Lower lobe of right lung (tissue), 2 donors: ENCODE measurements at places on chromosomes 2 and 18. TPM values are rescaled to one million over a fixed set of nuclear protein-coding genes. Genes with fewer than 3 reads are reported as not detected.

The SRD5A2 gene
- 1.2 TPM for total RNA-seq

DNA sequence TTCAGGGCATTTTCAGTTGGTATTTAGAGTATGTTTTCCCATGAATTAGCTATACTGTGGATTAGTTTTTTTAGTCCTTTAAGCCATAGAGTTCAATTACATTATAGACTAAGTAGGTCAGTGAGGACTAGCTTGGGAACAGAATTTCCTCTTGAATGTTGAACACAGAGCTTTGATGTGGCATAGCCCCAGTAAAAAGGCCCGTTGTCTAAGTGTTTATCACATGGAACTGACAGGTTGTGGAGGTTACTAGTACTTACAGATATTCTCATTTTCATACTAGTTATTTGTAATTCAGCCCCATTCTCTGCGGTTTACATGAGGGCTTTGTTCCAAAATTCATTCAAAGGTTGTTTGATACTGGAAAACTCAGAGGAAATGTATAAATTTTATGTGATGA, 6.2 kb downstream of the INSIG2 start:
- H3K27ac ChIP-seq, result no peak overlapping the region
- H3K4me3 ChIP-seq, result no peak overlapping the region
- no peaks in the 10 kb centered on the region for H3K27me3 ChIP-seq
- no peak for DNase-seq
- H3K4me1 ChIP-seq, result peaks cover 39% of the 10 kb centered on the region

DNA sequence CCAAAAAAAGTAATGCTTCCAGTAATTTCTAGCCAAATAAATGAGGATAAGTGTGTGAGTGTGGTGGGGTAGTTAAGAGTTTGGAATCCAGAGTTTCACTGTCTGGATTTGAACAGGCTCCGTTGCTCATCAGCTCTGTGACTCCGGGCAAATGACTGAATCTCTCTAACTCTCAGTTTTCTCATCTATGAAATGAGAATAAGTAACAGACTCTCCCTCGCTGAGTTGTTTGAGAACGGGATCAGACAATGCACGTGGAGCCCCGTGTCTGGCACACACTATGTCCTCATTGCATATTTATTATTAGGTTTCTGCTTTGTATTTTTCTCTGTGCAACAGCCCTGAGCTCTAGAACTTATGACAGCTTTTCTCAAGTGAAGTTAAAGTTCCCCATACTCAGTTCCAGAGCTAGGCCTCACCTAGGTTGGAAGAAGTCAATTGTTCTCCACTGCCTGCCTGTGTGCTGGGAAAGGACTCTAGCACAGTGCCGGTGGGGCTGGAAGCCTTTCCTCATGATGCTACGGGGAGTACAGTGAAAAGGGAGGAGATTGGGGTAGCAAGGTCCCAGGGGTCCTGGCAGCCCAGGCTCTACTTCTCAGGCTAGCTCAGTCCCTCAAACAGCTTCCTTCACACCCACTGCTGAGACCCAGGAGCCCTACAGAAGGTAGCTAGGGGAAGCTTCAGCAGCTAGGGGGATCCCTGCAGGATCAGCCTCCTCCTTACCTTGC, 1.7 kb upstream of the ICOS start:
- H3K27ac ChIP-seq, result no peak overlapping the region
- no peaks in the 10 kb centered on the region for H3K27me3 ChIP-seq
- H3K4me1 ChIP-seq, result no peaks in the 10 kb centered on the region
- DNase-seq, result no peak

DNA sequence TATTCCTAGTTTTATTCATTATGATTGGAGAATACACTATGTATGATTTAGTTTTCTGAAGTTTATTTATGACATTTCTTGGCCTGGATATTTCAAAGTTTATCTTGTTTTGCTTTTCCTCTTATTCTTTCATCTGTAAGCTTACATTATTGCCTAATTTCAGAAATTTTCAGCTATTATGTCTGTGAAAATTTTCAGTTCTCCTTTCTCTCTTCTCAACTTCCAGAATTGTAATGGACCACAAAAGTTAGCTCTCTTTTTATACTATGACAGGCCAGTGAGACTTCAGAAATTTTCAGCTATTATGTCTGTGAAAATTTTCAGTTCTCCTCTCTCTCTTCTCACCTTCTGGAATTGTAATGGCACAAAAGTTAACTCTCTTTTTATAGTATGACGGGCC, 97.2 kb upstream of the SCN7A start:
- H3K27ac ChIP-seq, result no peak overlapping the region
- H3K27me3 ChIP-seq, result no peaks in the 10 kb centered on the region
- DNase-seq, result no peak
- H3K4me3 ChIP-seq, result no peak overlapping the region
- H3K36me3 ChIP-seq, result no peaks in the 10 kb centered on the region
- H3K4me1 ChIP-seq, result no peaks in the 10 kb centered on the region

GRCh38 chr2:54081574-54081973, 33.8 kb upstream of the ACYP2 start:
- no peak overlapping the region for H3K4me3 ChIP-seq
- DNase-seq, result no peak
- H3K27ac ChIP-seq, result no peak overlapping the region
- peaks cover 8% of the 10 kb centered on the region for H3K4me1 ChIP-seq
- no peaks in the 10 kb centered on the region for H3K36me3 ChIP-seq

- H3K36me3 ChIP-seq, result no peaks in the 10 kb centered on the region
- H3K4me3 ChIP-seq, result no peak overlapping the region
- H3K4me1 ChIP-seq, result no peaks in the 10 kb centered on the region
- H3K27me3 ChIP-seq, result no peaks in the 10 kb centered on the region
- no peak for DNase-seq
Observed at GRCh38 chr2:210620456-210620855, 64.1 kb downstream of the CPS1 start.

DNA sequence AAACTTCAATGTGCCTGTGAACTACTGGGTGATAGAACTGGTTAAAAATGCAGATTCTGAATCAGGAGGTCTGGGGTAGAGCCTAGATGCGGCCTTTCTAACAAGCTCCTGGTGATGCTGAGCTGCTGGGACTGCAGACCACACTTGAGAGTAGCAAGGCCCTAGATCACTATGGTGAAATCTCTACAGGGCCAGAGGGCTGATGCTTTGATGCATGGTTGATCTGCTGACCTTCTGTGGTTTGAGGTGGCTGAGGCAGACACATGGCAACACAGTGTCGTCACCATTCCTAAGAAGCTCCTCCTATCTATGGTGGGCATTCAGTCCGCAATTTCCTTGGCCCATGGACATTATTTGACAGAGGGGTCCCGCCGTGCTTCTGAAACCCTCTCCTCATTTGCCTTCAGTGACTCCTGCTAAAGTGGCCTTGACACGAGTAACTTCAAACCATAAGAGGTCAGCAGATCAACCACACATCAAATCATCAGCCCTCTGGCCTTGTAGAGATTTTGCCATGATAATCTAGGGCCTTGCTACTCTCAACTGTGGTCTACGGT, 19.8 kb downstream of the CCDC68 start:
- DNase-seq, result no peak
- no peak overlapping the region for H3K27ac ChIP-seq
- no peak overlapping the region for H3K4me3 ChIP-seq
- peaks cover 25% of the 10 kb centered on the region for H3K36me3 ChIP-seq
- H3K27me3 ChIP-seq, result no peaks in the 10 kb centered on the region
- H3K4me1 ChIP-seq, result no peaks in the 10 kb centered on the region

DNA sequence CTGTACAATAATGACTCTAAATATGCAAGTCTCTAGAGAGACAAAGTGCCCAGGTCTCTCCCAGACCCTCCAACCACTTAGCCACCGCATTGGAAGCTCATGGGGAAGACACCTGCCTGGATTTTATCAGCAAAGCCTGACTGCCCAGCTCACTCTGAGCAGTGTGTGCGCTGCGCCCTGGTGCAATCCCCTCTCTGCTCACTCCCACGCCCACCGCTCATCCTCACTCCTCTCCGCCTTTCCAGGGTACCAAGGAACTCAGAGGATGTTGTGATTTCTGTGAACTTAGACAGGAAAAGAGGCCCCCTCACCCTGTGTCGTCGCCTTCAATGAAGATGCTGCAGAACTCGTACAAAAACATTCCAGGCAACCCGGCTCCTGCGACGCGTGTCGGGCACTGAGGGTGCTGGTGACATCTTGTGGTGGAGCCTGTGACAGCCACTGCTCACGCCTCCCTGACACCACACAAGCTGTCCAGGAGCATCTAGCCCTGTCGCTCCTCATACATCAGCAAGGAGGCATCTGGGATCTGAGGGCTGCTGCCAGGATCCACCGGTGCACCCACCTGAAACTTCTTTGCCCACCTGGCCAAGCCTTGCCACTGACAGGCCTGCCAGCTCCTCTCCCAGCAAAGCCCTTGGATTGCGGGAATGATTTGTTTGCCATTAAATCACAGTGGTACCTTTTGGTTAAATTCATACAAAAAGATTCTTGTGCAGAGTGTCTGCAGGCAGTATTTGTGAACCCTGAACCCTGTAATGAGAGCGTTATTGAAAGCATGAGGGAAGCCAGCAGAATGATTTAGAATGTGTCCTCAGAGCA, 220.4 kb downstream of the ZNF516 start:
- H3K36me3 ChIP-seq, result no peaks in the 10 kb centered on the region
- H3K27me3 ChIP-seq, result no peaks in the 10 kb centered on the region
- H3K4me3 ChIP-seq, result no peak overlapping the region
- no peak overlapping the region for H3K27ac ChIP-seq

- DNase-seq, result no peak
- no peak overlapping the region for H3K27ac ChIP-seq
- H3K4me1 ChIP-seq, result no peaks in the 10 kb centered on the region
Observed at GRCh38 chr2:24857746-24858145, 62.3 kb downstream of the ADCY3 start.

- no peak overlapping the region for H3K27ac ChIP-seq
- no peak overlapping the region for H3K4me3 ChIP-seq
- H3K4me1 ChIP-seq, result no peaks in the 10 kb centered on the region
- H3K36me3 ChIP-seq, result peaks cover 64% of the 10 kb centered on the region
- no peak for DNase-seq
Observed at GRCh38 chr2:171785450-171785849, 98.2 kb downstream of the DYNC1I2 start.
